ENCODE measurements at places on chromosomes 6 and 20. TPM values are rescaled to one million over a fixed set of nuclear protein-coding genes. Genes with fewer than 3 reads are reported as not detected.

CARMIL1 gene
- total RNA-seq: 7.7 TPM

GATA5 gene
- total RNA-seq: 0.37 TPM

APCDD1L gene
- not detected for total RNA-seq

SDCBP2 gene
- 1.5 TPM for total RNA-seq

Measured in A549 treated with GW870086 at 1 μM for 4 hours (cell line).